ENCODE measurements at places on chromosomes 13 and 19.

DNA sequence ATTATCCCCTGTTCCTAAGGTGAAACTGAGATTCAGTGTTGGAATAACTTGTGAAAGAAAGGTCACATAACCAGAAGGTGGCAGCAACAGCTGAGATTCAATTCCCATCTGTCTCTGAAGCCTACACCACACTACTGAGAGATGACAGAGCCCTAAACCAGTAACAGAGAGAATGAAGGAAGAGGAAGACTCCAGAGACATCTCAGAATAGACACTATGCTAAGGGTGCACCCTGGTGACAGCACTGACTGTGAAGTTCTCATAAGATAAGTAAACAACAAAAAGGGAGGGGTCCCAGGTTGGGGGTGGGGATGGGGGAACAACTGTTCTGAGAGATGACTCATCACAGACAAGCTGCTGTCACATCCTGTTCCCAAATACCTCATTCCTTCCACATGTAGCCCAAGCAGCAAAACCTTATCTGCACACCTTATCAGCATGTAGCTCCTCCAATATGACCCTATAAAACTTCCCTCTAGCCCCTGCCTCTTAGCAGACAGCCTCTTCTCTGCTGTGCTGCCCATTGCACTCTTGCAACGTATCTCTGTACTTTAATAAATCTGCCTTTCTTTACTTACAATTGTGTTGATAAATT, 46.5 kb downstream of the UTP14C start:
- no peak for DNase-seq

DNA sequence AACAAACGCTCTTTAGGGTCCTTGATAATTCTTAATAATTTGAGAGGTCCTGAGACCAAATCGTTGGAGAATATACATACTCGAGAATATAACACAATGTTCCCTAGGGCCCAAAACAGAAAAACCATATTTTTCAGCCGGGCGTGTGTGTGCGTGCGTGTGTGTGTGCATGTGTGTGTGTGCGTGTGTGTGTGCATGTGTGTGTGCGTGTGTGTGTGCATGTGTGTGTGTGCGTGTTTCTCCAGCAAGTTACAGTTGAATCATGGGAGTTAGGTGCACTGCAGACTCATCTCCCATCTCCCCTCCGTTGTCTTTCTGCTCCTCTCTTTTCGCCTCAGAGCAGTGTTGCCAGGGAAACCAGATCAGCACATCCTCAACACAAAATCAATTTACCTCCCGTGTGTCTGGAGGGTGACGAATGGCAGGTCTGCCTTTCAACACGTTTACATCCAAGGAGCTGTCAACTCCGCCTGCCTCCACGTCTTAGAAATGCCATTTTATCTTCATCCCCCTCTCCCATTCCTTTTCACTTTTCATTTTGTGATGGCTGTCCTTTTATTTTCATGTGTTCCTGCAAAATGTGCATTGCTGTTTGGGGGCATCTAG, 8.3 kb upstream of the PNMA8B start:
- DNase-seq, result peak; percentile 68

- no peak for DNase-seq
Observed at GRCh38 chr13:27770809-27771208, 21.5 kb upstream of the GSX1 start.

- DNase-seq, result no peak
Observed at GRCh38 chr13:93146584-93147297, 79.9 kb upstream of the GPC6 start.

DNA sequence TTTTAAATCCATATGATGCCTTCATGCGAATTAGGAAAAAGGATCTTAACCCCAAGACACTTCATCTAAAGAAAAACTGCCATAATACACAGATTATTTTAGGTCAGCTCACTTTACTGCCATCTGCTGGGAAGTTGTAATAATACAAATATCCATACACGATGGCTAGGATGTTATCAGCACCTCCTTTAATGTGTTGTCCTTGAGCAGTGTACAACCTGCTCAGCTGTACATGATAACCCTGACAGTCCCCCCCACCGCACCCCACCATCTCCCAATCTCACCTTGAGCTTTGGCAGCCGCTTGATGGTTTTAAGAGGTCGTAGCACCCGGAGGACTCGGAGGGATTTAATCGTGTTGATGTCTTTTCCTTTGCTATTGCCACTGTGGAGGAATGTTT, 112.2 kb downstream of the IER2 start:
- DNase-seq, result peak; percentile 78

- DNase-seq, result no peak
Observed at GRCh38 chr19:37991841-37992248, 84.8 kb downstream of the SIPA1L3 start.

GRCh38 chr13:113791226-113791625, 32.2 kb downstream of the TMEM255B start:
- no peak for DNase-seq

- no peak for DNase-seq
Observed at GRCh38 chr19:14467816-14468215, 7.3 kb downstream of the PTGER1 start.

DNA sequence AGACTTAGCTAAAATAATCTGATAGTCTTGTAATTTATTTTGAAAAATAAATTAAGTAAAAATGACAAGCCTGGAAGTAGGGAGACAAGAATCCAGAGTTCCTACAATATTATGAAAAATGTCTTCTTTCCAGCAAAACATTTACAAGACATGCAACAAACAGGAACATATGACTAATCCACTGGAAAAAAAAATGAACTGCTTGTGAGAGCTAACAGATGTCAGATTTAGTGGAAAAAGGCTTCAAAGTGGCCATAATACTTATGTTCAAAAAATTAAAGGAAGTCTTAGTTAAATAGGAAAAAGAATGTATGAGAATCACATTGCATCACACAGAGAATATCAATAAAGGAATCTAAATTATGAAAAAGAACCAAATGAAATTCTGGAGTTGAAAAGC, 2082.0 kb upstream of the PCDH20 start:
- DNase-seq, result no peak

- DNase-seq, result no peak
Observed at GRCh38 chr13:39918620-39919236, 263.3 kb downstream of the COG6 start.

DNA sequence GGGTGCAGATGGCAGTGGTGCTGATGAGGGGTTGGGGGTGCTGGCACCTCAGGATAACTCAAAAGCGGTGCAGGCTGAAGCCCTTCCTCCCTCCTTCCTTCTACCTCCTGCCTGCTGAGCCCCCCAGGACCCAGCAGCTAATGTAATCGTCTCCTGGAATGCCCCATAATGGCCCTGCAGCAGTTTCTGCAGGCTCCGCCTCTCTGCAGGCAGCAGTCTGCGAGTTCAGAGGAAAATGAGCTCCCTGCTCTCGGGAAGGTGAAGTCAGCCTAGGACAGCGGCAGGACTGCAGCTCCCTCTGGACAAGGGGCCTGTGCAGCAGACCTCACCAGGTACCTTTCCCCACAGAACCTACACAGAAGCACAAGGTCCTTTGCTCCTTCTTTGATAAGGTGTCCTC, 130.9 kb downstream of the ZDHHC20 start:
- DNase-seq, result no peak

DNA sequence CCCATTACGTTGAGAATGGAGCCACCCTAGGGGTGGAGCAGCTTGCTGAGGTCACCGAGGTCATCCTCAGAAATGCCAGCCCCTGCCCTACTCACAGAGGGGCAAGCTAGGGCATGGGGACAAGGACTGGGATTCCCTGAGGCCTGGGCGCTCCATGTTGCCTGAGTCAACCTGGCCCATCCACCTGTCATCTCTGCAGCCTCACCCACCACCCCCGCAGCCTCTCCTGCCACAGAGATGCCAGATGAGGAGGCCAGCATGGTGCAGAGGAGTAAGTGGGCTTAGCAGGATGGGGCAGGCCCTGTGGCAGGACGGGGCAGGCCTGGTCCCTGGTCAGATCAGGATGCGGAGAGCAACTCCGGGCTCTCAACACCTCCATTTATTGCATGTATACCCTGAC, 9.5 kb downstream of the NKPD1 start:
- DNase-seq, result no peak

- DNase-seq, result no peak
Observed at GRCh38 chr13:112260108-112261055, 115.8 kb upstream of the SPACA7 start.

GRCh38 chr19:54464044-54464629, 559 bp upstream of the LENG9 start:
- peak; percentile 91 for DNase-seq

- no peak for DNase-seq
Observed at GRCh38 chr13:25473864-25474263, 102.1 kb downstream of the ATP8A2 start.

All from eye (tissue), 1 donor.